Right atrium auricular region (tissue), 2 donors: ENCODE measurements at places on chromosomes 7 and 10.

- DNase-seq: no peak
Observed at GRCh38 chr10:14371581-14371980, 40.9 kb upstream of the FRMD4A start.

- no peak for DNase-seq
Observed at GRCh38 chr7:45944058-45944457, 23.0 kb upstream of the IGFBP3 start.

GRCh38 chr7:138435231-138435919 lies 24.7 kb upstream of the TRIM24 start:
- no peak for DNase-seq

- no peak for DNase-seq
Observed at GRCh38 chr7:115779561-115779960, 251.0 kb downstream of the TFEC start.

DNA sequence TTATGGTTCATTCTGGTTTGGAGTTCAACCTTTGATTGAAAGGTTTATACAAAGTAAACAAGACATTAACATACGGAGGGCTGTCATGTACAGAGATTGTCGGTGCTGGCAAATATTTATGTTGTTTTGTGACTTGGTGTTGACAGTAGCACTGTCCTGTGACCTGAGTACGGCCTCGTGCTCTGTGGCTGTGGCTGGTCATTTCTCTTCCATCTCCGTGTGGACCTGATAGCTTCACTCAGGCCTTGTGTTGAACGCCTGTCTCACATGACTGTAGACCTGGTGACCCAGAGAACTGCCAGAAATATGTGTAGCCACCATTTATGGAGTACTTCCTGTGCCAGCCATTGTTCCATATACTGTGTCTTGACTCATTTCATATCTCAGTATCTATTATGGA lies 311.6 kb downstream of the CCDC3 start:
- no peak for DNase-seq
